HepG2 (cell line): ENCODE measurements at places on chromosomes 5 and 9.

GRCh38 chr5:111548992-111549649 is 36.8 kb upstream of the STARD4 start:
- no peak for DNase-seq

GRCh38 chr5:156407251-156407650 is 80.3 kb downstream of the SGCD start:
- no peak for DNase-seq

GRCh38 chr9:93612796-93613154 is 36.4 kb downstream of the PHF2 start:
- no peak for DNase-seq

DNA sequence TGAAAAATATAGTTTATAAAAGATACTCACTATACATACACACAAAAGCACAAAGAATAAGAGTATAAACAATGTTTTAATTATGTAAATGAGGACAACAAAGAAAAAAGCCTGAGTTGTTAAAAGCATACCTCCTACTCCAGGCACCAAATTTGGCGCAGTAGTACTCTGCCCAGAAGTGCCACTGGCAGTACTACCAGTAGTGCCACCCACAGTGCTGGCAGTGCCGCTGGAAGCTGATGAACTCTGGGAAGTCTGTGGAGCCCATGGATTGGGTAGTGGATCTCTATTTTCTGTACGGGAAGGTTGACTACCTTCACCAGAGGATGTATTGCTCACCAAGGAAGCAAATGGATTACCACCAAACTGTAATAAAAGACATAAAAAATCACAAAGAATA is 30.2 kb downstream of the UBQLN1 start:
- DNase-seq, result no peak

DNA sequence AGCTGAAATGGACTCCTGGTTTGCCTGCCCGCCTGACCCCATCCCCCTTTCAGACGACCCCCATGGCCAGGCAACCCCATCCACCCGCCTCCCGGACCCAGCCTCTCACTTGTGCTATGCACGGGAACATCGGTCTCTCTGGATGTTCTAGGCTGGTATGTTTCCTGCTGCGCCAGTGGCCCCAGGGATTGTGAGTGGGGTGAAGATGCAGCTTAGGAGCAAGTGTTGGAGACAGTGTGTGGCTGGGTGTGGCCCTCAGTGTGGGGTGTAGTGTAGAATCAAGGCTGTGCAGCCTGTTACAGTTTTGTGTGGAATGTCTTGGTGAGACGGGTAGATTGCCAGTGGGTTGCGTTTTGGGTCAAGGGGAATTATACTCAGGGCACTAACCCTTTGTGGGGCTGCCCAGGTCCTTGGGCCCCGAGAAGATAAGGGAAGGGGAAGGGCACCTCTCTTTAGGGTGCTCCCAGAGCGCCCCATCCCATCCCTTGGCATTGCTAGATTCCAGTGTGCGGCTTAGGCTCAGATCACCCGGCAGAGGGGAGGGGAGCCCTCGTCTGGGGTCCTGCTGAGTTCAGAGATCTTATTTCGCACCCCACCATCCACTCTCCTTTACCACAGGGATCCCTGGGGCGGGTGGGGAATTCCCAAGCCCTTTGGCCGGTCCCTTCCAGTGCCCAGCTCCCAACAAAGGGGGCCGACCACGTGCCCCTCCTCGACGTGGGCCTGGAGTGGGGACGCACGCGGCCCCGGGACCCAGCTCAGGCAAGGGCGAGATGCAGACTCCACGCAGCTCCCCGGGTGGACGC is 4.6 kb downstream of the IER5L start:
- DNase-seq, result no peak
